ENCODE measurements at places on chromosomes 2 and 18.

GRCh38 chr2:2848621-2849333 lies 517.7 kb upstream of the MYT1L start:
- DNase-seq, result no peak

- DNase-seq, result no peak
These were observed 68.7 kb upstream of the RBM44 start for GRCh38 chr2:237729681-237730475.

DNA sequence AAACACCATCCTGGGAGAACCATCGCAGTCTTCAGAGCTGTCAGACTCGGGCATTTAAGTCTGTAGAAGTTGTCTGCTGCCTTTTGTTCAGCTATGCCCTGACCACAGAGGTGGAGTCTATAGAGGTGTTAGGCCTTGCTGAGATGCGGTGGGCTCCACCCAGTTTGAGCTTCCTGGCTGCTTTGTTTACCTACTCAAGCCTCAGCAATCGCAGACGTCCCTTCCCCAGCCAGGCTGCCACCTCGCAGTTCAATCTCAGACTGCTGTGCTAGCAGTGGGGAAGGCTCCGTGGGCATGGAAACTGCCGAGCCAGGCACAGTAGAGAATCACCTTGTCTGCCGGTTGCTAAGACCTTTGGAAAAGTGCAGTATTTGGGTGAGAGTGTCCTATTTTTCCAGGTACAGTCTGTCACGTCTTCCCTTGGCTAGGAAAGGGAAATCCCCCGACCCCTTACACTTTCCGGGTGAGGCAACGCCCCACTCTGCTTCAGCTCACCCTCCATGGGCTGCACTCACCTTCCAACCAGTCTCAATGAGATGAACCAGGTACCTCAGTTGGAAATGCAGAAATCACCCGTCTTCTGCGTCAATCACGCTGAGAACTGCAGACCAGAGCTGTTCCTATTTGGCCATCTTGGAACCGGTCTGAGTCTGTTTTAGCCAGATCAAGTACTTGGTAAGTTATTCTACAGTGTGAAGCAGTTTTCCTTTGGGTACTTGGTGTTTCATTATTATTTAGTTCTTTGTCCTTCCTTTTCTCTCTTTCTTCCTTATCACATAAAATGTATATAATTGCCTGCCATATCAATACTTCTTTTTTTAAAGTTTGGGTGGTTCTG lies 71.5 kb downstream of the CDC42EP3 start:
- no peak for DNase-seq

DNA sequence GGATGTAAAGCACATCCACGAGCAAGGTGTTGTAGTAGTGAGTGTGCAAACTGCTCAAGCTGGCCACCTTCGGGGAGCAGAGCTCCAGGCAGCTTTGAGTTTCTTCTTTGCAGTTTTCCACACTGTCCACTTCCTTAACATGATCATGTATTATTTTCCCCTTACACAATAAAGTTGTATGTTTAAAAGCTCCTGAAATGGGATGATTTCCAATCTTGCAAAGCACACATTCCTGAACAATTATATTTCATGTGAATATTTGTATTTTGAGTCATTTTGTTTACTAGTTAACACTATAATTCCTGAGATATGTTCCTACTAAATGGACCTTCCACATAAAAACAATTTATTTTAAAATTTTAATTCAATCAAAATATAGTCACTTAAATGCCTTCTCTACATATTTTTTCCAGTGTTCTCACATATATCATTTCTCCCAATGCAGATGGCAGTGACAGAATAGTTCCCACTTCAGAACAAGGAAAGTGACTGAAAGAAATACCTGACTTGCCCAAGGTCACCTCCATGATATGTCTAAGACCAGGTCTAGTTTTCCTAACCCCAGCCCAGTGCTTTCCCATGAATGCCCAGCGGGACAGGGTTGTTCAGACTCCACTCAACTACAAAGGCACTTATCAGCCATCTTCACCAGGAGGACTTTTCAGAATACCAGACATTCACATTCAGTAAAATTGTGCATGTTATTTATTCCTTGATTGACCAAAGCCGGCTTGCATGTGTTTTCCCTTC lies 5.5 kb downstream of the CYB5A start:
- DNase-seq, result no peak

- no peak for DNase-seq
These were observed 244.8 kb downstream of the TWIST2 start for GRCh38 chr2:239092571-239093294.

DNA sequence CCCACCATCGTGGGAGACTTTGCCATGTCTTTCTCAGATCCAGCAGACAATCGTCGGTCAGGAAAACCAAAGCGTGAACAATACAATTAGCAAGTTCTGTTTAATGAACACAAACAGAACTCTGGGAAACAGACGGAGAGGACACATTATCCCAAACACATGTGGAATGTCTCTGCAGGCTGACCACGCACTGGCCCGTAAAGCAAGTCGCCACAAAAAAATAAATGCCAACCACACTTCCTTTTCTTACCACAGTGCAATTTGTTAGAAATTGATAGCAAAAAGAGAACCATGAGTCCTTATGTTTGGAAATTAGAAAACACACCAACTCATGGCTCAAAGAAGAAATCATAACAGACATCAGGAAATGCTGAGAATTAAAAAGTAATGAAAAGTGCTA lies 210.9 kb downstream of the TWIST2 start:
- no peak for DNase-seq

- no peak for DNase-seq
These were observed 20.8 kb downstream of the CRIM1 start for GRCh38 chr2:36376319-36376765.

GRCh38 chr2:3294493-3294892 lies 83.1 kb downstream of the EIPR1 start:
- no peak for DNase-seq

DNA sequence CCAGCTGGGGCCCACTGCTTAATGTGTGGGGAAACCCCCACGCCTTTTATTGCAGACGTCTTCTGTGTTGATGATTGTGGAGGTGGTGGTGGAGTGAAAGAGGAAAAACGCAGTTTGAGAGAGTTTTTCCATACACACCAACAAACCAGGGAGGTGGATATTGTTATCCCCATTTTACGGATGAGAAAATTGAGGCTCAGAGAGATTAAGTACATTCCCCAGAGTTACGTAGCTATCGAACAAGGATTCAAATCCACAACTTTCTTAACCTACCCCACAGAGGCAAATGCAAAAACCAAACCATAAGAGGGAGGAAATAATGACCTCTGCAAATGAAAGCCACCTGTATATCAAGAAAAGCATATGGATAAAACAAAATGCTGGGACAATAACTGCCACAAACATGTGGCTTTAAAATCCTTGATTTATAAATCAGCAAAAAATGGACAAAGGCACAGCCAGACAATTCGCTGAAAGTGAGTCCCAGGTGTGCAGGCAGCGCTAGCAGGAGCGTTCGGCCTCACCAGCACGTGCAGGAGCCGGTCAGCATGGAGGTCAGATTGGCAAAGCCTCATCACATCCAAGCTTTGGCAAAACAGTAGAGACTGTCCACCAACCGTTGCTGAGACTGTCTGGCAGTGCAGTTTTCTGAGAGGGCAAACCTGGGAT lies 12.6 kb upstream of the RAB17 start:
- DNase-seq, result no peak

DNA sequence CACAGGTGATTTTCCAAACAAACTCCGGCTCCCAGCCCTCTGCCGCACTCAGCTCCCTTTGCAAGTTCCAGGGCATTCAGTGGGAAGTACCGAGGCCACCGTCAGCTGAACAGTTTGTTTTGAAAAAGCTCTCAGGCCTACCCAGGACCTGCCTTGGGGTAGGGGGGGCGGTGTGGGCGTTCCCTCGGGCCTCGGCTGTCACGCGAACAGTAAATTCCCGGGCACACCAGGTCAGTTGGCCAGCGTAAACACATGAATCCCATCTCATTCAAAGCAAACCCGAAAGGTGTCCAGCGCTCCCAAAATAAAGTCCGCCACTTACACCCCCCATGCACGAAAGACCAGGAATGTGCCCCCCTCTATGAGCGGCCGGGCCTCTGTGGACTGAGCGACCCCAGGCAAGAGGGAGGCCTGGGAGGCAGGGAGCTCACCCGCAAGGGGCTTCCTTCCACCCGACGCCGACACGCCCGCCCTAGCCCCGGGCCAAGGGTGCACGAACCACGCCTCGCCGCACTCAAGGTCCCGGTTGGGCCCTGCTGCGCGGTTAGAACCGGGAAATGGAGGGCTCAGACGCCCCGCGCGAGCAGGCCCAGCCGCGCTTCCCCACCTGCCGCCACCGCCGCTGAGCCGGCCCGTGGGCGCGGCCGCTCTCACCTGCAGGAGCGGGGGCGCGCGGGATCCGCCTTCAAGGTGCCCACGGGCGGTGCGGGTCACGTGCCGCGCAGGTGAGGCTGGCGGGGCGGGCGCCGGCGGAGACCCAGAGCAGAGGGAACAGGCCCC lies at the start of gene WDSUB1:
Gene WDSUB1, minus strand, starts transcription at position 775 of the 780 bp plus-strand sequence. CDS start 3,634 bp downstream, outside the sequence.
- DNase-seq, result no peak

DNA sequence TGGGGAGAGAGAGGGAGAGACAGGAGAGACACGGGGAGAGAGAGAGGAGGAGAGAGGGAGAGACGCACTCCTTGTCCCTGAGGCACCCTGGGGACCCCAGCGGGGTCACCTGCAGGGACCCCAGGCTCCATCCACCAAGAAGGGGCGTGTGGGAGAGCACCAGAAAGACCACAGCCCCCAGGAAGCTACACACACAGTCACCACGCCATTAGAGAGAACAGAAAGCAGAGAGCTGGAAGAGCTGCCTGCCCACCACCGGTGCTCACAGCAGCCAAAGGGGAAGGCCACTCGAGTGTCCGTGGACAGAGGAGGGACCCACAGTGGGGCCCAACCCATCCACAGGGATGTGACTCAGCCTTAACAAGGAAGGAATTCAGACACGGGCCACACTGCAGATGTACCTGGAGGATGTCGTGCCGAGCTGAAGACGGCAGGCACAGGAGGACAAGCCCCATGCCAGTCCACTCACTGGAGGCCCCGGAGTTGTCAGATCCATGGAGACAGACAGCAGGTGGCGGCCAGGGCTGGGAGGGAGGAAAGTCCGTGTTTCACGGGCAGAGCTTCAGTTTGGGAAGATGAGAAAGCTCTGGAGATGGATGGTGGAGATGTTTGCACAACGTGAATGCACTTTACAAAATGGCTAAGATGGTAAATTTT lies 11.5 kb upstream of the NFATC1 start:
- DNase-seq, result no peak

GRCh38 chr2:225413786-225414185 lies 14.3 kb downstream of the NYAP2 start:
- DNase-seq, result no peak

DNA sequence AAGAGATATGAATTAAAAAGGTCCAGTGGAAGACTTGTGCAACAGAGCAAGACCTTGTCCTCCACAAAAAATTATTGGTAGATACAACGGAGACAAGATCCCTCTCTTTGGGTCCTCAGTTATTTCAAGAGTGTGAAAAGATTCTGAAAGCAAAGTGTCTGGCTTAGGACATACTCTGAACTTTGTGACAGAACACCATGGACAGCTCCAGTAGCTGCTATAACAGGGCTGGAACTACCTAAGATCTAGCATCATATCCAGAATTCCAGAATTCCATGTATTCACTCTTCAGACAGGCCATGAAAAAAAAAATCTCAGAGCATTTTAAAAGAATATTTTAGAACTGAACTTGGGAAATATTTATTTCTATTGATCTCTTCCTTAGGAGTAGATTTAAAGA lies 74.8 kb upstream of the ZBTB14 start:
- no peak for DNase-seq

GRCh38 chr2:135662088-135662487 lies 79.6 kb upstream of the UBXN4 start:
- DNase-seq, result no peak

Data from stimulated activated CD4-positive, alpha-beta T cell treated with anti-CD3 and anti-CD28 coated beads, Interleukin-12 subunit alpha, Interleukin-12 subunit beta, amount 100 ng/mL, for 48 hours (primary cell).